ENCODE measurements at places on chromosomes 16 and 17.
A peak's percentile ranks its signal among the peaks of the same experiment; 100 is the strongest.

DNA sequence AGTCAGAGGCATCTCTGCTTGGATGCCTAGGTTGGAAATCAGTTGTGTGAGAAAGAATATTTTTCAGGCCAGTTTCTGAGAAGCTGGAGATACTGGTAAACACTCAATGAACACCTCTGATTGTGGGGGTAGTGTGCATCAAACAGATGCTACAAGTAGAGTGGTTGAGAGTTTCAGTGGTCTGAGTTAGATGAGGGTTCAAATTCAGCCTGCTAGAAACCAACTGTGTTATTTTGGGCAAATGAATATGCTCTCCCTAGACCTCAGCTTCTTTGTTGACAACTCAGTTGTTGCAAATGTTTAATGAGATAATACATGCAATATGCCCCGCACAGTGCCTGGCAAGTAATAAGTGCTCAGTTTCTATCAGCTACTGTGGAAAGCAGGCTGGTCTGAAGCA, 25.2 kb upstream of the MAF start:
- DNase-seq: no peak

GRCh38 chr17:4908301-4908700, 5.4 kb upstream of the CHRNE start:
- DNase-seq: no peak

- DNase-seq: no peak
Observed at GRCh38 chr16:25079637-25080378, 31.7 kb upstream of the LCMT1 start.

DNA sequence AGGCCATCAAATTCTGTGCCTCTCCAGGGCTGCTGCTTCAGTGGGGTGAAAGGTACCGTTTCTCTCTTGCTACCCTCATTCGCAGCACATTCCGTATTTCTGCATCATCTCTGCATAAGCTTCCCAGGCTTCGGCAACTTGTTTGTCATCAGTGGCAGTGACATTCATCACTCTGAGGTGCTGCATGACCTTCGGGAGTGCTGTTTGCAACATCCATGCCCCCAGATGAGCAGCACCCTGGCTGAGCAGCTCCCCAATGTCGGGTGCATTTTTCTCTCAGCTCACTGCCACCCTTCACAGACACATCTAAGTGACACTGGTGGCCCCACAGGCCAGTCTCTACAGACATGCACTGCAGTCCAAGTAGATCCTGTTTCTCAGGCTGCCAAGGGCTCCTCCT, 3.8 kb downstream of the CREBBP start:
- peak; percentile 45 for DNase-seq

DNA sequence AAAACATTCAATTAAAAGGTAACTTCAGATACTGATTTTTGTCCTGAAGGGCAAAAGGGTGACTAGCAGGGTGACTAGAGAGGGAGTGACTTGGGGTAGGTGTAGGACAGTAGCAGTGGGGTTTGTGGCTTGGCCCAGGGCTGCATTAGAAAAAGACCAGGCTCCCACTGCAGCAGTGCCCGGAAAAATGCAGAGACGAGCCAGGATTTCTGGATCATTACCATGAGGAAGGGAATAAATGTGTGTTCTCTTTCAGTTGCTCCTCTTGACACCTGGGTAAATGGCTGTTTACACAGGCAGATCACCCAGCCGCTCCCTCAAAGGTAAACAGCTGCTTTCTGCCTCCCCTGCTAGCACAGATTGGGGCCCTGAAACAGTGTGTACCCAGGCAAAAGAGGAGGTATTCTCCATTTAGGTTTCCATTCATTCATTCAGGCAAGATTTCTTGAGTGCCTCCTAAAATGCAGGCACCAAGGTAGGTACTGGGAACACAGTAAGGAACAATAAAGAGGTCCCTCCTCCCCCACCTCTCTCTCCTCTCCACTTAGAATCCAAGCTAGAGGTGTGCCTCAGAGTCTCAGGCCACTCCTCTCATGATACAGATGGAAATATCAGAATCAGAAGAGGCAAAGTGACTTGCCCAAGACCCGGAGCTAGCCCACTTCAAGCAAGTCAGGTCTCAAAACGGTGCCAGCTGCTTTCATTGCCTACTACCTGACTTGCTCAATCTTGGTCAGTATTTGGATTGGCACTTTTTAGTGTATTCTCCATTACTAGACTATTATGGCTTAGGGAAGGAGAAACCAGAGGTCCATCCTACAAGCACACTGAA, 15.2 kb upstream of the TOX3 start:
- no peak for DNase-seq

DNA sequence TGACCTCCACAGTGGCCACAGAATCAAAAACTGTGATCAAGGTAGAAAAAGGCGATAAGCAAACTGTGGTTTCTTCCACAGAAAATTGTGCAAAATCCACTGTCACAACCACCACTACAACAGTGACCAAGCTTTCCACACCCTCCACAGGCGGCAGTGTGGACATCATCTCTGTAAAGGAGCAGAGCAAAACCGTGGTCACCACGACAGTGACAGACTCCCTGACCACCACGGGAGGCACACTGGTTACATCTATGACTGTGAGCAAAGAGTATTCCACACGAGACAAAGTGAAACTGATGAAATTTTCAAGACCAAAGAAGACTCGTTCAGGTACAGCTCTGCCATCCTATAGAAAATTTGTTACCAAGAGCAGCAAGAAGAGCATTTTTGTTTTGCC, 83.6 kb downstream of the C17orf58 start:
- DNase-seq: no peak

DNA sequence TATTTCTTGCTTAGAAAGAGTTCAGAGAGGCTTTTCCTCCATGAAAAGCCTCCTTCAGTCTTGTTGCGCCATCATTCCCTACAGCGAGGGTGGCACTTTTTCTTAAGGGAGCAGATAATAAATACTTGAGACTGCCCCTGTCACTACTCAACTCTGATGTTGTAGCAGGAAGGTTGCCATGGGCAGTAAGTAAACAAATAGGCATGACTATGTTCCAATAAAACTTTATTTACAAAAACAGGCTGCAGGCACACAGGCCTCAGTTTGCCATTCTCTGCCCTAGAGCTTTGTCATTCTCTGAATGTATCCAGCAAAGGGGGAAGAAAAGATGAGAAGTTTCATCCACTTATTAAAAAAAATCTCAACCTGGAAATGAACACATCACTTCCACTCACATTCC, 60.4 kb downstream of the MYOCD start:
- DNase-seq: no peak

DNA sequence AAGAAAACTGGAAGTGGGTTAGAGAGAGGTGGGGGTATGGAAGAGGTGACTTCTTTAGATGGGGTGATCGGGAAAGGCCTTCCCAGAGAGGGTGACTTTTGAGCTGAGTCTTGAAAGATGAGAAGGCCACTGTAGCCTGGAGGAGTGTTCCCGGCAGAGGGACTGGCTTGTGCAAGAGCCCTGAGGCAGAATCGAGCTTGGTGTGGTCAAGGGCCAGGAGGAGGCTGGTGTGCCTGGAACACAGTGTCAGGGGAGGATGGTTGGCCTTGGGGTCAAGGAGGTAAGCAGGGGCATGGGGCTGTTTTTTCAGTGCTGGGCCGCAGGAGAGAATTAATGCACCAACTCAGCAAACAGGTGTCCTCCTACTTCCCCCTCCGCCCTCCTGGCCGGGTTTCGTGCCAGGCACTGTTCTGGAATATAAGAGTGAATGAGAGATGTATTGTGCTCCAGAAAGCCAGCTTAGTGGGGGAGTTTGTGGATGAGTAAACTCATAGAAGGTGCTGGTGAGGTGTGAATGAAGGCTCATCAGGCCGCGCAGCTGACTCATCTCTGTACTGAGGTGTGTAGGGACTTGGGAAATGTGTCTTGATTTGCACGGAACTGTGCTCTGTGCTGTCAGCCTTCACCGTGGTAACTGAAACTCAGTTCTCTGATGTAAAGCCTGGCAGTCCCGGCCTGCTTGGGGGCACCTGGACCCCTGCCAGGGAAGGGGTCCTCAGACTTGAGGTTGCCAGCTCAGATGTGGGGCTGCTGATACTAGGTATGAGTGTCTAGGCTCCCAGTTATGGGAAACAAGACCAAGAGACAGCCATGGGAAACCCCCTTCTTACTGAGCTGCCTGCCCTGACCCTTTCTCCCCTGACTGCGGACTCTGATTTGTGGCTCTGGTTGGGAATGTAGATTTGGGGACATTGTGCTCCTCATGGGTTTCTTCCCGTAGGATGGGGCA, 15.3 kb downstream of the KSR1 start:
- peak; percentile 14 for DNase-seq

DNA sequence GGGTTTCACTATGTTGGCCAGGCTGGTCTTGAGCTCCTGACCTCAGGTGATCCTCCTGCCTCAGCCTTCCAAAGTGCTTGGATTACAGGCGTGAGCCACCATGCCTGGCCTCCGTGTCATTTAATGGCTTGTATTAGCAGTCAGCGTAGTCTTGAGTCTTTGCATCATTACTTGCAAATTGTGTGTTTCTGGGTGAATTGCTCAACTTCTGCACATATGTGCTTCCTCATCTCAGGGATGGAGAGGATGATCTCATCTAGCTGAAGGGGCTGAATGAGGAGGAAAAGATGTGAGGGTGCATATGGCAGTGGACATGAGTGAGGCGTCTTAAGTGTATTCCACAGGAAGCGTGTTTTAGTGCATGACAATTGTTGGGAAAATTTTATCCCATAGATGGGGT, 155.8 kb downstream of the SNX29 start:
- peak; percentile 75 for DNase-seq

DNA sequence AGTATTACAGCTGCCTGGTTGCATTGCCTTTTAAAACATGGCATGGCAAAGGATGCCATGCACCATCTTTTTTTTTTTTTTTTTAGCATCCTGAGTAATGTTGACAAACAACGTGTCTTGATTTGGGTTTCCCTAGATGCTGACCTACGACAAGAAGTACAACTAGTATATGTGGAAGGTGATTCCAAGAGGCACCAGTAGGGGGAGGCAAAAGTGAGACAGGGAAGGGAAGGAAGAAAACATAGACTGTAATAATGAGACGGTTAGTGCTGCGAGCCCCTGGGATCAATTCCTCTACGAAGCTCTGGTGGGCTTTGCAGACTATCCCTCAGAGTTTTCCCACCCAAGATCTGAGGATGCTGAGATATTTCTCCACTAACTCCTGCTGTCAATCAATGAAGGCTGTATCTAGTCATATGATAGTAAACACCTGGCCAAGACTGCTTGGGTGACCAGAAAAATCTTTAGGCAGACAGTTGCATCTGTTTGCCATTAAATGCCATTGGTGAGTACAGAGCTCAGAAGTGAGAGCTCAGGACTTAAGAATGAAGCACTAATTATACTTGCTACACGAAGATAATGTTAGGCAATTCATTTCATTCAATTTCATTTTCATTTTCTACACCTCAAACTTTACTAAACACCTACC, 458.6 kb upstream of the GOT2 start:
- DNase-seq: peak; percentile 12

DNA sequence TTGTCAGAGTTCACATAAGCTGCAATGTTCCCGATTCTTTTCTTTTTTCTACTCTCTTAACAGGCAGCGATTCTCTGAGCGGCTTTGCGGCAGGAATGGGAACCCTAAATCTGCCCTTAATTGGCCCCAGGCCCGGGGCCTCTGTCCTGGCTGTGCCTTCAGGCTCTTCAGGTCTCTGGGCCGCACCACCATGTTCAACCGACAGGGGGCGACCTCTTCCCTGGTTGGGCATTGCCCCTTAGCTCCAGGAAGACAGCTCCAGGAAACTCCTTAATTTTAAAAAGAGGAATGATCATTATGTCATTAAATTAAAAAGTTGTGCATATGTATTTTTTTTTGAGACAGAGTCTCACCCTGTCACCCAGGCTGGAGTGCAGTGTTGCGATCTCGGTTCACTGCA, 20.3 kb downstream of the CACNG5 start:
- no peak for DNase-seq

GRCh38 chr17:42647778-42648177, 11.3 kb upstream of the TUBG2 start:
- DNase-seq: no peak

DNA sequence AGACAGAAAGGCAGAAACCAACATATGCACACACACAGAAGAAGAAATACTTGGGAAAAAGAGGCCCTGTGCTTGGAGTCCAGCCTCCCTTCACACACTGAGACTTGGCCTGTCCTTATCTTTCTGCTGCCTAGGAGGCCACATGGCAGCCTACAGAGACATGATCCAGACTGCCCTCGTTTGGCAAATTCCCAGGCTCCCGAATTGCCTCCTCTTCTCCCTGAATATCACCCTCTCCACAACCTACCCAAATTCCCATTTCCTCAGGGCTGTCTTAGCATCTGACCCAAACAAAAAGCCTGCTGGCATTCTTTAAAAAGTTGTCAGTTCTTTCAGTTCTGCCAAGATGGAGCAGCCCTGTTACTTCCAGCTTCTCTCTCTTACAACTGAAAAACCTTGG, 59.8 kb downstream of the DNAH17 start:
- no peak for DNase-seq

DNA sequence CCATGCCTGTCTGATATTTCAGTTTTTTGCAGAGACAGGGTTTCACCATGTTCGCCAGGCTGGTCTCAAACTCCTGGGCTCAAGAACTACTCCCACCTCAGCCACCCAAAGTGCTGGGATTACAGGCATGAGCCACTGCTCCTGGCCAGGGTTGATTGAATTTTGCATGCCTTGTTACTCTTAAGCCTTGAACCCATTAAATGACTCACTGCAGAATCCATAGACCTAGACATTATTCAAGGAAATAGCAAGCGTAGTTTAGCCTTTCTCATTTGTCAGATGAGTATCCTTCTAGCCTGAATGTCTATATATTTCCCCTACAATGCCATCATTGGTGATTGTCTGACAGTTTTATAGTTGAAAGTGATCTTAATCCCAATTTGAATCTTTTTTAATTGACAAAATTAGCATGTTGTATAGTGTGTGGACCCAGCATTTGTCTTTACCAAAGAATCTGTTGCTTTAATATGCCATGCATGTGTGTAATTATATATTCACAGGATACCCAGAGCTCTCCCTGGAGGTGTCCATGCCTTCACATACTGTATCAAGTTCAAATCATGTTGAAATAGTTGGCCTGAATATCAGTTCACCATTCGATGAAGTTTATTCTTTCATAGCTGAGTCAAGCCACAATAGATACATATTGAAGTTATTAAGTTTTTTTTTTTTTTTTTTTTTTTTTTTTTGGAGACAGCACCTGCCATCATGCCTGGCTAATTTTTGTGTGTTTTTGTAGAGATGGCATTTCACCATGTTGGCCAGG, 321.0 kb downstream of the CPPED1 start:
- no peak for DNase-seq

- DNase-seq: no peak
Observed at GRCh38 chr16:85626191-85626981, 13.3 kb downstream of the GSE1 start.

DNA sequence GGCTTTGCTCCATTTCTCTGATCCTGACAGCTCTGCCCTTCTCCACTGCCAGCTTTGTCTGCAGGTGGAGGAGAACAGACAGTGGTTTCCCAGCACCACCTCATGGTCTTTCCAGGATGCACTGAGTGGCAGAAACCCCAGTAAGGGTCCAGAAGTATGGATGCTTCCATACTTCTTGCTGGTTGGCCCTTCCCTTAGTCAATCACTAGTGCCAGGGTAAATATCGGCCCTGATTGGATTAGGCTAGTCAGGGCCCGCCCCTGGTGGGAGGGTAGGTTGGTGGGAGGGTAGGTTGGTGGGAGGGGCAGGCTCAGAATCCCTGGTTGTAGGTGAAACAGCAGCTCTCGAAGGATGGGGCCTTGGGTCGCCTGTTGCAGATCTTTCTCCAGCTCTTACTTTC, 10.2 kb downstream of the RNF213 start:
- no peak for DNase-seq

- peak; percentile 21 for DNase-seq
Observed at GRCh38 chr17:29615048-29615385, 7.7 kb downstream of the CORO6 start.
